ENCODE measurements at places on chromosomes 7 and 10.

DNA sequence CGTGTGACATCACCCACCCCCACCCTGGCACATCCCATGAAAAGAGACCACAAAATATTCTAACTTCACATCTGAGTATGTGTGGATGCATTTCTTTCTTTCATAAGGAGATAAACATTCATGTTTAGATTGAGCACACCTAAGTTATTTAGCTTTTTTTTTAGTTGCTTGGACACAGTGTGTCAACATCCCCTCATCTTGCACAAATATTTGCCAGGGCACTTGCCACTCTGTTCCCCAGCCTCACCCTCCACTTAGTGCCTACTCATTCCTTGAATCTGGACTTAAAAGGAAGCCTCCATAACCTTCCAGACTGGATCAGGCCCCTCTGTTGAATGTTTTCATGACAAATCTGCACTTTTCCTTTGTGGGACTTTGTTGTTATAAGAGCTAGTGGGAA is 338.9 kb upstream of the IGFBP3 start:
- no peak for DNase-seq

GRCh38 chr7:154656618-154657017 is 346.3 kb downstream of the PAXIP1 start:
- DNase-seq: no peak

DNA sequence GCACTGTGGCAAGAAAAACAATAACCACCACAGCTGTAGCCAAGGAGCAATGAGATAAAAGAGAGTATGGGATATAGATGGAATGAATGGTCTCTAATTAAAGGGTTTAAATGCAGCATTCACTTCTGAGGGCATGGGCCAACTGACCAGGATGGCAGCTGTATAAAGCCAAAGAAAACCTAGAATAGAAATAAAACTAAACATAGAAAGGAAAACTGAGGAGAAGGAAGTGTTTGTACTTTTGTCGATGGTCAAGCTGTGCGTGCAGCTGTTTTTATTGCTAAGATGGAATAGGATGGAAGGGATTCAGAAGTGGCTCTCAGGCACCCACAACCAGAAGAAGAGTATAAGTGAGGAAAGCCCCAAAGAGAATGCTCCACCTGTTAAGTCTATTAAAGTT is 37.9 kb downstream of the ZC3HC1 start:
- DNase-seq: no peak

DNA sequence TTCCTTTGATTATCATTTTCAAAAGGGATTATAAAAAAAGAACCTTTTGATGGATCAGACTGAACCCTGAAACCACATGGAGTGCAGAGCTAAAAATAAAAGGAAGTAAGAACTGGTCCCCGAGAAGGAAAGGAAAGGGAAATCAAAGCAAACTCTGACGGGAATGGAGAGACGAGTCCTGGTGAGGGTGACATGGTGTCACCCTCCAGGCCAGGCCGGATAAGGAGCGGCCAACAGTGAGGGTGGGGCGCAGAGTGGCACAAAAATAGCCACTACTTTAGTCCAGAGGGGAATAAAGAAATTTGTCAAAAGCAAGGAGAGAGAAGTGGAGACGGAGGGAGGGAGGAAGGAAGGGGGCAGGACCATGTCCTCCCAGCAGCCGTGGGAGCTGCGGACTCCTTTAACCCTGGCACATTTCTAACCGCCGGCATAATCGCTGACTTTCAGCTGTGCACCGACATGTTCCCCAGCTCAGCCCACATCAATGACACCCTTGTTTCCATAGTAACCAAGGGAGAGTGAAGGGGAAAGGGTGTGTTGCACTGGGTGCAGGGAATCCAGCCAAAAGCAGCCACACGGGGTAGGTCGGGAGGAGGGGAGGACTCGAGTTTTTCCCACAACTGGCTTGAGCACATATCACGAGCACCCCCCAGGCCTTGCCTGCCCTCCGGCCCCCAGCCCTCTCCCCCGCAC is 29.7 kb downstream of the TRIM8 start:
- peak; percentile 62 for DNase-seq

DNA sequence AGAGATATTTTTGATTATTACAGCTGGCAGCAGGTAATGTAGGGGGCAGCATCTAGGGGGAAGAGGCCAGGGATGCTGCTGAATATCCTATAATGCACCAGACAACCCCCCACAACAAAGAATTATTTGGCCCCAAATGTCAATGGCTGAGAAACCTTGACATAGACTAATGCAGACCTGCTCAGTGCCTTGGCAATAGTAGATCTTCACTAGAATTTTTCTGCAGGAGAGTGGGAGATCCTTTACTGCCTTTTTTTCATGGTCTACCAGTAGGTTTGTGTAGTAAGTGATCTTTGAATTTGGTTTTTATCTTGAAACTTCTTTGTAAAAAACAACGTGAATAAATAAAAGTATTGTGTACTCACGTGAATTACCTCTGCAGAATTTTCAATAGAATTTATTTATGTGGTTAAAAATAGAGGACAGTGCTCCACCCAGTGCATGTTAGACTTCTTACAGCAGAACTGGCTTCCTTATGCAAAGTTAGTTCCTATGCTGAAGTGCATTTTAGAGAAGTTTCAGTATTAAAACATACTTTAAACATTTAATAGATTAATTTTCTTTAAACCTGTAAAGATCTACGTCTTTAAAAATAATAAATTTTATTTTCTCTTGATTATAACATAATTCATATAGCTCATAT is 199.6 kb upstream of the HDAC9 start:
- no peak for DNase-seq
